ENCODE measurements at places on chromosomes 3 and 15.

DNA sequence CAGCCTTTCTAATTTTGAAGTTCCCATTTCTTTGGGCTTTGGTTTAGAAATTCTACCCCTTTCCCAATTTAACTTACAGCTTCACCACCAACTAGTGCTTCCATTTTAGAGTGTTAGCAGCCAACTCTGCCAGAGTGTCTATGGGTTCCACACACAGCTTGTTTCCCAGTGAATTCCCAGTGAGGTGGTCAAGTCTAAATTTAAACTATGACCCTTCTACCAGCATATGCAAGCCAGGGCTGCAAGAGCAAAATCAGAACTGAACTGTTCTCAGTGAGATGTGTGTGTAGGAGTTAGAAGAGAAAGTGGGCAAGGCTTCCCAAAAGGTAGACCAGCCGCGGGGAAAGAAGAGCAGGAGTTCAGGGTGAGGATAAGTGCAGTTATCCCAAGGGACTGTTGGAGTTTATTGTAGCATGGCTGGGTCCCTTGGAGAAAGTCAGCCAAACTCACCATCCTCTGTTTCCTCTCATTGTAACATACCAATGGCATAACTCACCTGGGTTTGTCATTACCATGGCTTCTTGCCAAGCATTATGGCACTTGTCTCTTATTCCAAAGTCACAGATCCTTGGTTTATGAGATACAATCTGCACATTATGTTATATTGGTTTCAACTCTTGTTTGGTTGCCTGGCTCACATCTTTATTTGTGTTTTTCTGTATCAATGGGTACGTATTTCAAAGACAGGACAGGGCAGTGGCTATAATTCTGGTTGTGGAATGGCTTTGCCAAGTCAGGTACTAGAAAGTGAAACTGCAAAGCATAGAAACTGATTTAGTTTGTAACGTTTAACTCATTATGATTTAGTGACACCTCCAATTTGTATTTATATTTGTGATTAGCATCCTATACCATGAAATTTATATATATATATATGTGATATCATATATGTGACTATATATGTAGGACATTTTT, 130.2 kb upstream of the UMPS start:
- DNase-seq = peak; percentile 35
- peaks cover 5% of the 10 kb centered on the region for H3K4me1 ChIP-seq
- H3K27me3 ChIP-seq = no peaks in the 10 kb centered on the region
- H3K27ac ChIP-seq = no peak overlapping the region

- H3K27ac ChIP-seq = peak overlapping the region; percentile 63
- DNase-seq = peak; percentile 82
- H3K4me1 ChIP-seq = peaks cover 31% of the 10 kb centered on the region
- H3K36me3 ChIP-seq = no peaks in the 10 kb centered on the region
Measured at GRCh38 chr15:99614749-99615288, 49.0 kb downstream of the MEF2A start.

DNA sequence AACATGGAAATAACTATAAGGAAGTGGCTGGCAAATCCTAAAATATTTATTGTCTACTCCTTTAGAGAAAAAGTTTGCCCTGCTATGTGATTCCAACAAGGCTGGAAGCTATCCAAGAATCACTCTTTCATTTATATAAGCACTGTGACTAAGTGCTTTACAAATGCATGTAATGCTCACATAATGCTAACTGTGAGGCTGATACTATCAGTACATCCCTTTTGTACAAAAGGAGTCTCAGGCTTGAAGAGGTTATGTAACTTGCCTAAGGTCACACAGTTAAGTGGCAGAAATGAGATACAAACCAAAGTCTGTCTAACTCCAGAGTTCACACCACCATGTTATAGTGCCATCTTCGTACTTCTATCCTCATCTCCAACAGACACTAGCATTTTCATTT, 17.0 kb downstream of the TOPBP1 start:
- peaks cover 53% of the 10 kb centered on the region for H3K36me3 ChIP-seq
- DNase-seq = no peak
- H3K4me1 ChIP-seq = no peaks in the 10 kb centered on the region
- H3K27me3 ChIP-seq = no peaks in the 10 kb centered on the region

DNA sequence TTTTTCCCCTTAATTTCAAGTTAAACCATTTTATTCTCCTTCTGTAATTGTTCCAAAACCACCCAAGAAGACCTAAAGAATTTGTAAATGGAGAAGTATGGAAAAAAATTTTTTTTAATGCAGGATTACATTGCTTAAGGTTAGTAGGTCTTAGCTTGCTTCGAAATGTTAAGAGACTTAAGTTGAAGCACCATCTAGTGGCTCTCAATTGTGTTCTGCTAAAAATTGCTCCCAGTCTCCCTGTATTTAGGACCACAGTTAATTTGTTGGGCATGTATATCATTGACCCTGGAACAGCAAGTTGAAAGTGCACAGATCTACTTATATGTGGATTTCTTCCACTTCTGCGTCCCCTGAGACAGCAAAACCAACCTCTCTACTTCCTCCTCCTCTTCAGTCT, 32.4 kb downstream of the CD200R1L start:
- H3K27me3 ChIP-seq = no peaks in the 10 kb centered on the region
- H3K36me3 ChIP-seq = no peaks in the 10 kb centered on the region
- DNase-seq = no peak
- no peak overlapping the region for H3K27ac ChIP-seq

- H3K4me3 ChIP-seq = no peak overlapping the region
- no peak overlapping the region for H3K27ac ChIP-seq
- no peaks in the 10 kb centered on the region for H3K4me1 ChIP-seq
- no peaks in the 10 kb centered on the region for H3K27me3 ChIP-seq
- no peak for DNase-seq
- no peaks in the 10 kb centered on the region for H3K36me3 ChIP-seq
Measured at GRCh38 chr3:16739541-16740105, 134.4 kb upstream of the DAZL start.

All from large intestine (tissue), 12 donors.